ENCODE measurements at places on chromosomes 3 and 15.

DNA sequence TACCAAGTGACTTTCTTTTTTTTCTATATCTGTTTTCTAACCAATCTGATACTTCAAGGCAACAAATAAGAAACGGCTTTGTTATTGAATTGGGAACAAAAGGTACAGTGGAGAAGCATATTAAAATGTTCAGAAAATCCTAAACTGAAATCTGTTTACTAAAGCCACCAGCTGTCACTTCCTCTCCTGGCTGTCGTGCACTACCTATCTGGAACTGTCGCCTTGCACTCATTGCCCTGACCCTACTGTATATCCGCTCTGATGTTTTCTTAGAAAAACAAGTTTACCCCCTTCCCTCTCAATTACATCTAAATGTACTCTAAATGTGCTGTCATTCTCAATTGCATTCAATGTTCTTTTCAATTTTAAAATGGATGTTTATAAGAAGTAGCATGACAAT, 439.8 kb upstream of the ARRDC4 start:
- DNase-seq = no peak

DNA sequence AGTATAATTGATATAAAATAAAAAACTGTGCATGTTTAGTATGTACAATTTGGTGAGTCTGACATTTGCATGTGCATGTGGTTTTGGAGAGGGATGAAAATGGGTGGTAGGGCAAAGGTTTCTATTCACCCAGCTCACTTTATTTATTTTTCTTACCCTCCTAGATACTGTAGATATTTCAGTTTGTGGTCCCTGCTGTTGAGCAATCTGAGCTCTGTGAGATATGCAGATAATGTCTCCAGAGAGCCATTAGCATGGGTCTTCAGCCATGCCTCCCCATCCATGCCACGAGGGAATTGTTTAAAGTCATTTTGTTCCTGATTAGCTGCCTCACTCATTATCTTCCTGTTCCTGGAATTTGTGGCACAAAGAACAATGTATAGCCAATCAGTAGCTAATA, 44.4 kb upstream of the B3GALNT1 start:
- DNase-seq = no peak

GRCh38 chr3:141124715-141125114, 73.6 kb downstream of the SPSB4 start:
- DNase-seq = no peak

- DNase-seq = no peak
Measured at GRCh38 chr15:56052395-56053045, 59.1 kb upstream of the NEDD4 start.

DNA sequence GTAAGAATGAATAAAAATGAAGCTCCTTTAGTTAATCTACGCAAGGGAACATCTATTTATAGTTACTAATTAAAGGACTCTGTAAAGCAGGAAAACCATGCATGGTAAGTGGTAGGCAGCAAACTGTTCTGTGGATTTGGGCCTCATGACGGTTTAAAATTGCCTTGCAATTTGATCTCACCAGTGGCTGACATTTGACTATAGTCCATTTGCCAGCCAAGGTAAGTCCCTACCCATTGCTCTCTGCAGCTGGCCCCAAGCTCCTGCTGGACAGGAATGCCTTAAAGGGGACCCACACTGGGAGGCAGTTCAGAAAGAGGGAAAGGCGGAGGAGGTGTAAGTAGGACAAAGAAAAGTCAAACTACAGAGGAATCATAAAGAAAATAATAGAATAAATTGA, 203.3 kb downstream of the PLCL2 start:
- DNase-seq = no peak

- no peak for DNase-seq
Measured at GRCh38 chr3:152870027-152870426, 35.1 kb downstream of the P2RY1 start.

- peak; percentile 53 for DNase-seq
Measured at GRCh38 chr15:88465633-88466224, 1.5 kb downstream of the MRPL46 start.

- no peak for DNase-seq
Measured at GRCh38 chr15:62183130-62183529, 18.0 kb upstream of the C2CD4B start.

DNA sequence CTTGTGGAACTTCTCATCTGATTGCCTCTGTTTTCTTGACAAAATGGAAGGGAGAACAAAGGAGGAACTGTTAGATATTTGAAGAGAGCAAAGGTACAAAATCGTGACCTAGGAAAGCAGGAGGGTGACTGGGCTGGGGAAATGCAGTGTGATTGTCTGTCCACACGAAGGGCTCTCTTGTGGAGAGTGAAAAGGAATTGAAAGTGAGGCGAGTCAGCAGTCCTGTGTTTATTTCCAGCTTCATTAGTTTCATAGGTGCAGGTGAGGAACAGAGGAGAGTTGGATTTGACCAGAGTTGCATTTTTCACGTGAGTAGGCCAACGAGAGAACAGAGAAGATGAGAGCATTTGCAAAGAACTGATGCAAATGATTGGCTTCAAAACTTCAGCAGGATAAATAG, 336.4 kb upstream of the SATB1 start:
- no peak for DNase-seq

DNA sequence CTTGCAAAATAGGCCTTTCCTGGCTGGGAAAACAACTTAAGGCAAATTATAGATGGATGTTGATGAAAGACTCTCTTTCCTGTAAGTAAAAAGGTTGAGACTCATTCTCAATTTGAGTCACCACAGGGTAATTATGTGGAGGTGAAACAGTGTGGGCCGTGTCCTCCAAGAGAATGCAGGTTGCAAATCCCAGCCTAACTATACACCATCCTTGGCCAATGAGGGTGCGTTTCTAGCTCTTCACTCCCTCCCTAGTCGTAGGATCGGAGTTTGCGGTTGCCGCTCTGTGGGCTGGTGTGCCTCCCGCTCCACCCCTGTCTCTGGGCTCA, 259.9 kb downstream of the PLCL2 start:
- DNase-seq = no peak

GRCh38 chr15:28885128-28885629, 595 bp upstream of the APBA2 start:
- DNase-seq = no peak

- DNase-seq = no peak
Measured at GRCh38 chr3:109806929-109807328, 469.6 kb upstream of the DPPA4 start.

- no peak for DNase-seq
Measured at GRCh38 chr3:30688776-30689641, 82.6 kb downstream of the TGFBR2 start.

DNA sequence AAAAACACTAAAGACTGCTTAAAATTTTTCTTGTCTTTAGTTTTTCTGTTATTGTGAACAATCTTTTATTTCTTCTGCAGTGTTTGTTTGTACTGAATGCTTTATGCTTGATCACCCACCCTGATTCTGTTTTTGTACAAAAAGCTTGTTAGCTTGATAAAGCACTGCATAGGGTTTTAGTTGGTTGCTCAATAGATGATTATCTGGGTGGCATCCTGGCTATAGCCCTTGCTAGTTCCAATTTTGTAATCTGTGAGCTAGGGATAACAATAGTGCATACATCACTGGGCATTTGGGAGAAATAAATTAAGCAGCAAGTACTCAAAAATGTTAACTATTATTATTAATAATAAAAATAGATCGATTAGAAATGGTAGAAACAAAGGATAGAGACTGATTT, 102.3 kb downstream of the ZPLD1 start:
- DNase-seq = no peak

GRCh38 chr3:45067941-45068340, 41.8 kb downstream of the CLEC3B start:
- no peak for DNase-seq

- DNase-seq = no peak
Measured at GRCh38 chr3:33089515-33089914, 7.4 kb downstream of the GLB1 start.

- DNase-seq = no peak
Measured at GRCh38 chr15:90264671-90265070, 801 bp upstream of the NGRN start.

- peak; percentile 60 for DNase-seq
Measured at GRCh38 chr3:18425641-18426257, 610 bp upstream of the SATB1 start.

DNA sequence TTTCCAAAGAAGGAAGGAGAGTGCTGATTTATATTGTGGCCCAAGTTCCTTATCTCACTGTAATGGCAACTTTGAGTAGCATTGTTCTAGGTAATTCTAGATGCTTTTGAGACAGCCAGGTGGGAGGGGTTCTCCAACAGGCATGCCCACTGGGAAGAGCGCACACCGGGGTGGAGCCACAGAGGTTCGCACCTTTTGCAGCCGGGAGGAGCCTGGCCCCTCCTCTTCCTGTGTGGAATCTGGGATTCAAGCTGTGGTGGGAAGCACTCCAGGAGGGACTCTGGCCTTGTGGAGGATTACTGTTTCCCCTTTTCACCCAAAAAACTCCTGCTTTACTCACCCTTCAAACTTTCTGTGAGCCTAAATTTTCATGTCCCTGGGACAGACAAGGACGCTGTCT, 53.1 kb downstream of the CFAP20DC start:
- DNase-seq = no peak

- no peak for DNase-seq
Measured at GRCh38 chr3:178404961-178405360, 131.3 kb upstream of the KCNMB2 start.

GRCh38 chr3:45056608-45057301, 30.7 kb downstream of the CLEC3B start:
- DNase-seq = no peak

DNA sequence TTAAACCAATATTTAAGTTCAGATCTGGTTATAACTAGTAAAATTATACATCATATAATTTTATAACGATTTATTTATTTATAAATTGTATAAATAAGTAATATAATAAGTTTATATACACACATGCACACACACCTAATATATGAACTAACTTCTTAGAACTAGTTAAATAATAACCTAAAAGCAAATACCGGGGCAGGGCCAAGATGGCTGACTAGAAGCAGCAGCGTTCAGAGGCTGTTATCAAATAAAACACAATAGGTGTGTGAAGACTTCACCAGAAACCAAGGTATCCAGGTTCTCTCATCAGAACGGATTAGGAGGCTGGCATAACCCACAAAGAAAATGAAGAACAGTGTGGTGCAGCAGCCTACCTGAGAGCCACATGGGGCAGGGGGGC, 653.6 kb upstream of the CBLB start:
- DNase-seq = no peak

DNA sequence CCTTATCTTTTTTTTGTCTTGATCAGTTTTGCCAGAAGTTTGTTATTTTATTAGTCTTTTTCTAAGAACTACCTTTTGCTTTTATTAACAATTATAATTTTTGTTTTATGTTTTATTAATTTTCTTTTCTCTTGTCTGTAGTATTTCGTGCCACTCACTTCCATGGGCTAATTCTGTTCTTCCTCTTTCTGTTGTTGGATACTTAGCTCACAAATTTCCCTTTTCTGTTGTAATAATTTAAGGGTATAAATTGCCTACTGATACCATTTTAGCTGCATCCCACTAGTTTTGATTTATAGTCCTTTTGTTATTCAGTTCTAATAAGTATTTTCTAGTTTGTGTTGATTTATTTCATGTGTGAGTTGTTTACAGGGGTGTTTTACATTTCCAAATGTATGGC, 48.6 kb downstream of the SNRK start:
- DNase-seq = no peak

DNA sequence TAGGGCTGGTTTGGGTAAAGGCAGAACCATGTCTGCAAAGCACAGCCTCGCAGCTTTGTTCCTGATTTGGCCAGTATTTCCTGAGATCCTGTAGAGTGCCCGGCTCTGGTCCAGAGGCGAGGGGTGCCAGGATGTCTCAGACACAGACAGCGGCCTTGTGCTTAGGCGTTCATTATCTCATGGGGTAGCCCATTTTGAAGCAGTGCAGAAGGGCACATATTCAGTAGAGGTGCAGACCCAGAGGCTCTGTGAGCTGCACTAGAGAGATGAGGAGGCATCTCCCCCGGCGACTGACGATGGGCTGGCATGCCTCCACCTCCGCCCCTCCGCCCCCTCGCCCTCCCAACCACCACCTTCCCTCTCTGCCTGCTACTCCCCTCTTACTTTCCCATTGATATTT, 170.3 kb downstream of the CHDH start:
- DNase-seq = peak; percentile 37

DNA sequence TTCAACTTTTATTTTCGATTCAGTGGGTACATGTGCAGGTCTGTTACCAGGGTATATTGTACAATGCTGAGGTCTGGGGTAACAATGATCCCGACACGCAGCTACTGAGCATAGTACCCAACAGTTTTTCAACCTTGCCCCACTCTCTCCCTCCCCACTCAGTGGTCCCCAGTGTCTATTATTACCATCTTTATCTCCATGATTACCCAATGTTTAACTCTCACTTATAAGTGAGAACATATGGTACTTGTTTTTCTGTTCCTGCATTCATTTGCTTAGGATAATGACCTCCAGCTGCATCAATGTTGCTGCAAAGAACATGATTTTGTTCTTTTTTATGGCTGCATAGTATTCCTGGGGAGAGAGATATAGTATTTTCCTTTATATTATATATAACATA, 75.7 kb upstream of the EPHB3 start:
- no peak for DNase-seq

- DNase-seq = no peak
Measured at GRCh38 chr15:100787567-100788417, 91.8 kb upstream of the ALDH1A3 start.

GRCh38 chr15:44250566-44251205, 37.8 kb upstream of the GOLM2 start:
- DNase-seq = no peak

DNA sequence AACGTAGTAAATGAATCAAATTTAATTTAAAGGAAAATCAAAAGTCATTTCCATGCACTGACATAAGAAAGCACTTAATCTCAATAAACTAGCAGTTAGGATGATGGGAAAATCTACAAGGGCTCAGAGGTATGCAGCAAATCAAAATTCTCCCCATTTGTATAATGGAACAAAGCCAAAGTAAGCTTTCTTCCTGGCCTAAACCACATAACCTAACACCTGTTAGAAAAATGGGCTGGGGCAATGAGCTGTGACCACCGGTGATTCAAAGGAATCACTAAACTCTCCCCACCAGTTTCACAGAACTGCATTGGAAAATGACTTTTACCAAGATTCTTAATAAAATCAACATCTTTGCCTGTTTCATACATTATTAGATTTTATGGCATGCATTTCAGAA, 1024.3 kb downstream of the FHIT start:
- DNase-seq = no peak

GRCh38 chr3:14899993-14900618, 47.3 kb upstream of the NR2C2 start:
- no peak for DNase-seq

DNA sequence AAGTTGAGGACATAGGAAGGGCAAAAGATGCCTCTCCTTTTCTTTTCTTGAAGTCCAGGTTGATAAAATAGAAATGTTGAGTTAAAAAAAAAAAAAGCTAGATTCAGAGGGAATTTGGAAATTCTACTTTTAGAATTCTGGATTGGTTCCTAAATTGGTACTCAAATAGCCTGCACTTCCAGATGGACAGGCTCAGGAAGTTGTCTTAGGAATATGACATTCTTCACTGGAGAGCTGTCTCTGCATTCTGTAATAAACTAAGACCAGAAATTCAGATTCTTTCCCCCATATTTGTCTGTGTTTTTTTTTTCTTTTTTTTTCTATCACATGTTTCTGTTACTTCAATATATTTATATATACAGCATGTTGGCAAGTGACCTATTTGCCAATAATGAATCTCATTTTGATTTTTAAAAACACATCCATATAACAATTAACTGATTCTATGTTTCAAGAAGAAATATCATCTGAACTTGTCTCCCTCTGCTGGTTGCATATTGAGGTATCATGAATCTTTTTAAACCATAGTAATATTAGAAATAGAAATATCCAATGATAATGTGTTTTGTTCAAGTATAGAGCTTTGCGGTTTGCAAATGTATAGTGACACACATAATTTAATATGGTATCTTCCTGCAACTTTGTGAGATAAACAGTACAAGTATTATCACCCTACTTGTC, 8.5 kb upstream of the LSAMP start:
- no peak for DNase-seq
